ENCODE measurements at places on chromosomes 2 and 18.

- DNase-seq: no peak
Observed at GRCh38 chr18:848062-848861, 36.2 kb upstream of the YES1 start.

GRCh38 chr2:191436368-191437055, 191.3 kb downstream of the MYO1B start:
- DNase-seq: no peak

GRCh38 chr2:188079196-188079595, 212.5 kb upstream of the GULP1 start:
- DNase-seq: no peak

GRCh38 chr2:175004980-175005732, at the start of gene CHN1:
Gene CHN1, minus strand, starts transcription at chr2:175005381. Its CDS starts 469 bp downstream, at chr2:175004912.
- peak; percentile 86 for DNase-seq

DNA sequence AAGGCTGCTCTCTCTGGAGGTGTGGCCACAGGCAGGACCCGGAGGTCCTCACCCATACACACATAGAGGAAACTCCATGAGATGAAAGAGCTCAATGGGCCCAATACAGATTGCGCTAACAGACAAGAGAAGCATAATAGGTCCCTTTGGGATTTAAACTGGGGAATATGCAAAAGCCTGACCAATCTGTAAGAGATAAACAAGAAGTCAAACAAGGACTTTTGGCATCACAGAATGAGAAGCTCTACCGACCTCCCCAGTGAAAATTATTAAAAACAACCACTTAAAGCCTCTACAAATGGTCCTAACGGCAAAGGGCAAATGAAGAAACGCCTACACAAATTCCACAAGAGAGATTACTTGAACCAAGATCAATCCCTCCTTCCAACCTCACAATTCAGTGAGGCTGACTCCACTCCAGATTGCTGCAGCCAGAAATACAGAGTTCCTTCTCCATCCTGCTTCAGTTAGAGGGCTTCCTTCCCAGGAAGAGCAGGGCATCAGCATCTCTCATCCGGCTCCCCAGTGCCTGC, 10.8 kb downstream of the IWS1 start:
- DNase-seq: no peak

DNA sequence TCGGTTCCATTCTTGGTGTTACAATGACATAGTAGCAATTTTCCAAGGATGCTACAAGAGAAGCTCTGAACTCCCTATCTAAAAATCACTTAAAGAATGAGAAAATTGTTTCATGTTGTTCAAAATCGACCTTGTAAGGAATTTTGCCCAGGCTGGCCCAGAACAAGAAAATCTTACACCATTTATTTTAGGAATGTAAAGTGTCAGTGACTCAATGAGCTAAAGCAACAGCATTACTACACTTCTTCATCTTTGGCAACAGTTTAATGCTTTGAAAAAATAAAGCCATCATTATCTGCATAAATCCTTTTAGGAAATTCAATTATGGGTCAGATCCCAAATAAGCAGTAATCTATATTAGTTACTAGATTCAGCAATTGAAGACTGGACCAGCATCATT, 38.6 kb downstream of the SLC25A12 start:
- DNase-seq: no peak

GRCh38 chr2:71045865-71046548, 22.4 kb upstream of the NAGK start:
- no peak for DNase-seq

- DNase-seq: no peak
Observed at GRCh38 chr2:175964195-175964594, 37.9 kb downstream of the LNPK start.

GRCh38 chr2:7795778-7796563, 878.8 kb downstream of the RNF144A start:
- peak; percentile 62 for DNase-seq

DNA sequence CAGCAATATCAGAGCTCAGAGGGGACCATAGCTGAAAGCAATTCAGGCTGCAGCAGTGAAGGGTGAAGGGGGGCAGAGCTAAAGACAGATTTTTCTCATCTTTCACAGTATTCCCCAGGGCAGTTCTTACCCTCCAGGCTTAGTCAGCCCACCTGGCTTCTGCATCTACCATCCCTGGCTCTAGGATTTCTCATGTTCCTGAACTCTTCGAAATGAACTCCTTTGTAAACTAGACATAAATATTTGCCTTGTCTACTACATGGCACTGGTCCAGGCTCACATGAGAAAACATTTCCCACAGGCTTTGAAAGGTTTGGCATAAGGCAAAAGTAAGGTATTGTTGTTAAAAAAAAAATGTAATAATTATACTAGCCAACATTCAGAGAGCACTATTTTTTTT, 23.6 kb upstream of the NEB start:
- DNase-seq: peak; percentile 22

- no peak for DNase-seq
Observed at GRCh38 chr2:73142937-73143336, 30.2 kb upstream of the RAB11FIP5 start.

GRCh38 chr2:6749962-6750361, 115.7 kb downstream of the CMPK2 start:
- no peak for DNase-seq

- DNase-seq: no peak
Observed at GRCh38 chr18:6917072-6917471, 187.6 kb downstream of the ARHGAP28 start.

DNA sequence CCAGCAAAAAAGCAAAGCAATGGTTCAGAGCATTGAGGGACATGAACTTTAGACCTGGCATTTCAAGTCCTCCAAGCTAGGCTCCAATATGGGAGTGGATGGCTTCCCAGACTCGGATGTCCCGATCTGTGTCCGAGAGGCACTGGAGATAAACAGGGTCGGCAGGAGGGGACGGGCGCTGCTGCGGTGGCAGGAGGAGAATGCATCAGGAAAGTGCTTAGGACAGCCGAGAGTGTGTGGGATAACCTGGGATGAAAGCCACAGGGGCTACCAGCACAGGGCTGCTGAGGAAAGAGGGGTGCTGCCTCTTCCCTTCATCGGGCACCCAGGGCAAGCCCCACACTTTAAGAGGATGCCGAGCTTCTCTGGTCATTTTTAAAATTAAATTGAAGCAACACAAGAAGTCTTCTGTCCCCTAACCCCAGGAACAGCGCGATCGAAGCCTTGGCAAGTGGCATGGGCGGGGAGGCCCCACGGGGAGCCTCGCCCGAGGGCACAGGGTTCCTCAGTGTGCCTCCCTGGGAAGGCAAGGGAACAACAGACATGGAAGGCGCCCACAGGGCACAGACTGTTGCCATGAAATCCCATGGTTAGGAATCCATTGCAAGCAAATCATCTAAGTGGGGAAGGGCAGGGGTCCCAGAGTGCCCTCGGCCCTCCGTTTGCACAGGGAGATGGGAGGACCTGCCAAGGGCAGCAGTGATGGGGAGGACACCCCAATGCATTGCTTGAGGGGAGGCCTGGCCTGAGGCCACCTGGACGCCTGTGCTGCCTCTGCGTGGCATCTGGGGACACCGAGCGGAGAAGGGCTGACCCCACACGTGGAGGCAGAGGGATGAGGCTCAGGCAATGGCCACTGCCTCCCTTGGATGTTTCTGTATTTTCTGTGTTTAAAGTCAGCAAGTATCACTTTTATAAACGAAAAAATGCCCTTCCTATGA, 78.5 kb upstream of the GPC1 start:
- DNase-seq: no peak

DNA sequence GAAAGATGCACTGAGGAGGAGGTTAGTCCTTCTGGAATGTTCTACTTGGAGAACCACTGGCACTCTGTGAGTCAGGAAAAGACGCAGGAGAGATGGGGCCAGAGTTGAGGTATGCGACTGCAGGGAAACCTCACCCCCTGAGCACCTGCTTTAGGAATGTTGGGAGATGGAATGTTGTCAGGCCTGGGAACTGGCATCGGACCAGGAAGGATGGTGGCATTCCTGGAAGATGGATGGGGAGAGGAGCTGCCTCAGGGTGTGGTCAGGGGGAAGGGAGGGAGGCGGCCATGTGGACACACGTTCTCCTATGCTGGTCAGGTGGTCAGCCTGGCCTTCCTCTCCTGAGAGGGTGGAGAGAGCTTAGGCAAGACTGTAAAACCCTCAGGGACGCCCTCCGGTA, 146.3 kb downstream of the CELF4 start:
- no peak for DNase-seq

DNA sequence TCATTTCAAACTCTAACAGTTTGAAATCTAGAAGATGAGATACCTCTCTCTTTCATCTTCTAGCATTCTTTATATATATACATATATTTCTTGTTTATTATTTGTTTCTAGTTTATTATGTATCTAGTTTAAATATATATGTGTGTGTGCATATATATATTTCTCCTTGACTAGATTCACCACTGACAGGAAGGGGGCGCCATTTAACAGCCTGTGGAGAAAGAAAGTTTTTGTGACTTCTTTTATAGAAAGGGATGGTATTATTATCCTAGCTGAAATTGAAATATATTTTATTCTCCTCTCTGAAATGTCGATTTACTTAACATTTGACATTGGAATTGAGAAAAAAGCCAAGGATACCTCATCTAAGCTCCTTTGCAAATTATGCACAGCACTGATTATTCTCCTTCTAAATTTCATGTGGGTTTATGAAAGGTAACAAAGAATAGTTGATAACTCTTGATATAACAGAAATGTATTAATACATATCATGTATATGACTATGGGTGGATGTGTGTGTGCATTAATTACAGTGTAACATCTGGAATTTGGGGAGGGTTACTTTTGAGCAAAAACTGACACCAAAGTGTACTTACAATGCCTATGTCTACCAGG, 160.7 kb upstream of the NT5C1B start:
- peak; percentile 48 for DNase-seq

- no peak for DNase-seq
Observed at GRCh38 chr2:12177455-12178288, 431.2 kb downstream of the LPIN1 start.

- peak; percentile 77 for DNase-seq
Observed at GRCh38 chr2:239534581-239535412, 134.0 kb upstream of the HDAC4 start.

DNA sequence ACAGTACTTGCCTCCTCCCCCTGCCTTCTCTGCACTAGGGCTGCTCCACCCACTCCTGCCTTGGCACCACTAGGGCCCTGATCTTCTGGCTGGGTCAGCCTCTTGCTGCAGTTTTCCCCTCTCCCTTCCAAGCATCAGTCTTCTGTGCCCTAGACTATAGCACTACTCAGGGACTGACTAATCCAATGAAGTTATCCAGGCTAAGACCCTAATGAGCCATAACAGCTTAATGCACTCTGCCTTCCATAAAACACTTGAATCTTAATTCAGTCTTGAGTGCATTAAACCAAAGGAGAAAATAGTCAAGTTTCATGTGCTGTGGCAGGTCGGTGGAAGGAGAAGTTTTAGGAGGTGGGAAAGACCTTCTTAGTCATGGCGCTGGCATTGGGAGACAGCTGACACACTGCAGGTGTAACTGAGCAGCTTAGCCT, 95.7 kb downstream of the BIN1 start:
- DNase-seq: no peak

- no peak for DNase-seq
Observed at GRCh38 chr18:35028536-35028935, 12.7 kb upstream of the MAPRE2 start.

DNA sequence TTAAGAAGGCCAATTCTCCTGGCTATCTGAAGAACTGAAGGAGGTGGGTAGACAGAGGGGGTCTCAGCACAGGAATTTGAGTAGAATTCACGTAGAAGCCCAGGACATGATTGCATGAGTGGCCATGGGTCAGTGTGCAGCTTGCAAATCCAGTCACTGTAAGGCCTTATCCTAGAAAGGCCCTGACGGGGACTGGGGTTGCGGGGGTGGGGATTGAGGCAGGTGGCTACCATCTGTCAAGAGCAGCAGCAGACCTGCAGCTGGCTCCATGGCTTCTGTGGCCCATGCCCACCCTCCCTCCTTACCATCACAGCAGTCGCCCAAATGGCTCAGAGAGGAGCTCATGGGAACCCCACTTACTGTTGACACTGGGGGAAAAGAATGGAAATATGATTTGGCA, 34.6 kb upstream of the SLC14A1 start:
- no peak for DNase-seq

GRCh38 chr2:51256736-51257135, 224.8 kb upstream of the NRXN1 start:
- no peak for DNase-seq

GRCh38 chr2:229205704-229206103, 65.4 kb downstream of the PID1 start:
- no peak for DNase-seq

- DNase-seq: no peak
Observed at GRCh38 chr18:68172842-68173549, 541.9 kb downstream of the TMX3 start.

DNA sequence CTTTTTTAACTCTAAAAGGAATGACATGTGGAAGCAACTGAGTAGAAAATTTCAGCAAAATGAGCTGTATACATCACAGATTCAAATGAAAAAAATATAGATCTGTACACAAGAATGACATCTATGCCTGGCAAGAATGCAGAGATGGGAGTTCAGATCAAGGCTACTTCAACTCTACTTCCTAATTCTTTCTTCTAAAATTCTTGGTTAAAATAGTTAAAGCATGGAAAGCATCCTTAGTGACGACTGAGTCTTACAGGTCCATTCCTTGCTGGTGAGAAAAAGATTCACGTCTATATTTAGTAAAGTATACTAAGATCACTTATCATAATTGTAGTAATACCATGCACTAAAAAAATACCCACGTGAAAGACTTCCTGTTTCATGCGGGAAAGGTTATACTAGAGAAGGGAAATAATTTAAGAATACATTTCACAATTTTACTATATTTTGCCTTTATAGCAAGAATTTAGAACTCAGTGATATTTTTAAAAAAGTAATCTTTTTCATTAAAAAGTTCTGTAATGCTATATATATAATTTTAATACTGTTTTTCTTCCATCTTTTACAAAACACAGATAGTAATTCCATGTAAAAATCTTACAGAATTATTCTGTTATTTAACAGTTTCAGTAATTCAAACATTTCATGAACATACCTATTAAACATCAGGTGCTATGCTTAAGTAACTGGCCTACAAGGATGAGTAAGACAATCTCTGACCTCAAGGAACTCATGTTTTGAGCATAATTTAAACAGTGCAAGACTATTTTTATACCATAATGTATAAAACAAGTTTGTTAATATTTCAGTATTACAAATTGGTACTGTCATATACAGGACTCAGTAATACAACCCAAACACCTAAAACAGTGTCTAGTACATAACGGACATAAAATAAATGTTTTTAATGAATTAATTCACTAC, 159.6 kb downstream of the BAZ2B start:
- no peak for DNase-seq

DNA sequence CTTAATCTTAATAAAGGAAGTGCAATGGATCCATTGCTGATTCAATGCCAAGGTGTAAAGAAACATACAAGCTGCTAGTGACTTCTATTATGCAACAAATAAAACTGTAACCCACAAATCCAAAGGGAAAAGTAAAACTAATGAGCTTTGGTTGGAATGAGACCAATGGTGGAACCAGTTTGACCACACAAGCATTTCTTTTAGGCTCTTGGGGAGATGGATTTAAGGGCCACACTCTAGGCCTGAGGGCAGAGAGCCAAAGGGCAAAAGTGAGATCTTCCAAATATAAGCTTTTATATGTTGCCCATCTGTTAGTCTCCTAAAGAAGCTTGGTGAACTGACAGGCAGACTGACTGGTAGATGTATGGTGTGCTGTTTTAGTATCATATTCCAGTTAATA, 41.5 kb upstream of the MMADHC start:
- no peak for DNase-seq

Data from NCI-H774 (cell line).